ENCODE measurements at places on chromosomes 7 and 10.

GRCh38 chr7:44152971-44153947 lies 12.1 kb upstream of the MYL7 start:
- DNase-seq: no peak

DNA sequence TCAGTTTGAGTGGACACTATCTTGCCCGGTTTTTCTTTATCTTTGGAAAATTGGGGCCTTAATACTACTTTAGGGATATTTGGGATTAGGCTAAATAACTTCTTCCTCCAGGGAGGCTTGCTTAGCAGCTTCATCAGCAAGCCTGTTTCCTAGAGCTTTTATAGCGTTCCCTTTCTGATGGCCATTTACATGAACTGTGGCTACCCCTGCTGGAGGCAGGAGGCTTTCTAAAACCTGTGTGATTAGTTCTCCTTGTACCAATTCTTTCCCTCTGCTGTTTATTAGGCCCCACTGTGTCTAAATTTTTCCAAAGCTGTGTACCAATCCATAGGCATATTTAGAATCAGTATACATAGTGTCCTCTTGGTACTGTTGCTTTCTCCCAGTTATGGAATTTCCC lies 61.7 kb upstream of the CNTNAP2 start:
- DNase-seq: no peak

DNA sequence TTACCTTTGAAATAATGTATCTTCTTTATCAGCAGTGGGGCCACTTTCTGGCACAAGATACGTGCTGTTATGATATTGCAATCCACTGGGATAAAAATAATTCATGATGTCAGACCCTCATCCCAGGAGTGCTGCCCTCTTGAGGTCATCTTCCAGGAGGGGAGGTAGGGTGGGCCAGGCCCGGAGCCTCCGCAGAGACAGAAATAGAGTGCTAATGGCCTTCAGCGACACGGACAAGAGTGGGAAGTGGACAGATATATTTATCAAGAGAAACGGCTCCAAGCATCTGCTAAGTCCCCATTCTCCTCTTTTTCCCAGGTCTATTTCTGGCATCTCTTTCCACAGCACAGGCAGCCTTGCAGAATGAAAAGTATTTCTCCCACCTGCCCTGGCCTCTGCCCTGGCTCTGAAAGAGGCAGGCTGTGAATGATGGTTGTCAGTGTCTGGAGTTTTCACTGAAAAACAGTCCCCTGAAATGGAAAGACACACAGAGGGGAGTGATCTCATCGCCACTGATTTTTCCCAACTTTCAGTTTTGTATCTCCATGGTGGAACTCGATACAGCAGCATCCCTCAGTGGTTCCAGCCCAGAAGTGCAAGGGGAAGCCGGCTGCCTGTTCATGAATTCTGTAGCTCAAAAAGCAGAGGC lies 251.7 kb upstream of the MYO3A start:
- DNase-seq: no peak

- no peak for DNase-seq
These were observed 289.6 kb upstream of the NPVF start for GRCh38 chr7:25517906-25518305.

DNA sequence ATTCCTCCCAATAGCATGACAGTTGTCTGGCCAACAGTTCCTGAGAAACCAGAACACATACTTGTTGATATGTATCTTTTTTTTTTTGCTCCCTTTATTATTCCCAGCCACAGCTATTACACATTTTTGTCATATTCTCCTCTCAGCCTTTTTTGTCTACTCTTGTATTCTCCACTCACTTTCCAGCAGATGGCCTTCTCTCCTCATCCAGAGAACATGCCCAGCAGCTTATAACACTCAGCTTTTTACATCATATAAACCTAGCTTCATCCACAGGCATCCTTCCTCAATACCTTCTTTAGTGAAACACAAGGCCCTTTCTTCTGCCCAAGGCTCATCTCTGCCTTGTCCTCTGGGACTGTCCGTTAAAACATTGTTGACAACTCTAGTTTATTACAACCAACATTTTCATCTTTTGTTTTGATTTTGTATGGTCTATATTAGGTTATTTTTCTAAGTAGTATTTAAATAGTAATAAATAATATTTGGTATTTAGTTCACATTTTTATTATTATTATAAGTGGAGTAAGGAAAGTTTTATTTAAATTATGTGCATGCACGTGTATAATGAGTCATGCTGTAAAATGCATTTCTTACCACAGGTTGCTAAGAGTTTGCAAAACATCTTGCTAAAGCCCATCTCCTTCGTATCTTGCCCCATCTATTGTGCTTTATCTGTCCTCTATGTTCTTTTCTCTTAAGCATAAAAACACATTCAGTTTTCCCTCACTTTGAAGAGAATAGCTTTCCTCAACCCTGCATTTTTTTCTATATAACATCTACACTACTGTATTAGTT lies 101.5 kb downstream of the ORC5 start:
- no peak for DNase-seq

GRCh38 chr10:127148933-127149220 lies 47.5 kb downstream of the INSYN2A start:
- no peak for DNase-seq

Measured in CD4-positive, alpha-beta T cell treated with Interleukin-4 for 4 hours (primary cell).